ENCODE measurements at places on chromosomes 2 and 18.

- no peak for DNase-seq
These were observed at the start of gene PTPRN for GRCh38 chr2:219309278-219309677. PTPRN (minus strand) TSS chr2:219309401; CDS start chr2:219309332, 69 bp downstream.

DNA sequence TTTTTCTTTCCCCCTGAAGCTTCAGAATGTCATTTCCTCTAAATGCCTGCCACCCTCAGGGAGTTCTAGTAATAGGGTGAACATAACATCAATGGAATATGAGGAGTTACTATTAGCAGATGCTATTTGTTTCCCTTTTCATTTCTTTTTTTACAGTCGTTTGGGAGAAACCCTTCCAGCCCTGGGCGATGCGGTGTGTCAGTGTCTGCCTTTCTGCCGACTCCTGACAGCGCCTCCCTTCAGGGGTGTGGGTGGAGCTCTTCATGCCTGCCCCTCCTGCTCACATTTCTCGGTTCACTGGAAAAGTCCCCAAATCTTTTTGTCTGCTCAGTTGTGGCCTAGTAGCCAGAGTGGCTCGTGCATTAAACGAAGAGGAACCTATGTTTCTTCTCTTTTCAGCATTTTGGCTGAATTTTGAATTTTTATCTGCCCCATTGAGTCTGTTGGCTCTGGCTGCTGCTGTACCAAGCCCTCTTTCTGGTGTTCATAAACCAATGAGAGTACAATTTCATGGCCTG lies 72.3 kb downstream of the FMNL2 start:
- no peak for DNase-seq

GRCh38 chr2:26924731-26925099 lies 45.7 kb upstream of the MAPRE3 start:
- DNase-seq: no peak

DNA sequence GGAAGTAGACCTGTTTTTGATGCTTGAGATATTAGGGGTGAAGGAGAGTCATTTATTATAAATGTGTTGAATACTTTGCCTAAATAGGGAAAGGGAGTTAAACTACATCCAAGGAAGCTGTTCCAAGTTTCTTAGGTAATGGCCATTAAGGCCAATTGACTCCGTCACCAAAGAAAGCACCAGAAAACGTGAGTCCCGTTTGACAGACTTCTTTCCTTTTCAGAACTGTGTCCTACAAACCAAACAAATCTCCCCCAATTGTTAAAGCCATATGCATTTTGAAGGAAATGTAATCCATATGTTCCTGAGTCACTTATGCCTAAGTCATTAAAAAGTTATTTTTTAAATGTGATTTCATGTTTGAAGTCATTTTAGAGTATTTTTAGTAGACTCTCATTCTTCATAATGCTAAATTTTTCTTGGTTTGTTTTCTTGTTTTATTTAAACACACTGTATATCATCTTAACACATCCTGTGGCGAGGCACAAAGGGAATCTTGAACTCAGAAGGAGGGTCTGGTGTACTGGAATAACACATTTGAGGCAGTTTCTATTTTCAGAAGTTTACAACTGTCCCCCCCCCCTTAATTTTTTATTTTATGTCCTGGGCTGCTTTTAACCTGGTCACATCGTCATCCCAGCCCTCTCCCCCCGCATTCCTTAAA lies 133.7 kb downstream of the RHBDD1 start:
- DNase-seq: no peak

DNA sequence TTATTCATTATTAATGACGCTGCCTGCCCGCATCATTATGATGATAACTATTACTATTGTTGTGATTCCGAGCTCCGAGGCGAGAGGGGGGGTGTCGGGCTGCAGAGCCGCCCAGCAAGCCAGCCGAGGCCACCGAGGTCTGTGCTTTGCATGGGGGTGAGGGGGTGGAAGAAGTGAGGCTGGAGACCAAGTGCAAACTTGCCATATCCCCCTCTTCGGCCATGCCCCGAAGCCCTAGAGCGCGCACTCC lies 3.6 kb downstream of the BCL11A start:
- DNase-seq: no peak

GRCh38 chr2:45781464-45781811 lies 130.0 kb downstream of the PRKCE start:
- no peak for DNase-seq

DNA sequence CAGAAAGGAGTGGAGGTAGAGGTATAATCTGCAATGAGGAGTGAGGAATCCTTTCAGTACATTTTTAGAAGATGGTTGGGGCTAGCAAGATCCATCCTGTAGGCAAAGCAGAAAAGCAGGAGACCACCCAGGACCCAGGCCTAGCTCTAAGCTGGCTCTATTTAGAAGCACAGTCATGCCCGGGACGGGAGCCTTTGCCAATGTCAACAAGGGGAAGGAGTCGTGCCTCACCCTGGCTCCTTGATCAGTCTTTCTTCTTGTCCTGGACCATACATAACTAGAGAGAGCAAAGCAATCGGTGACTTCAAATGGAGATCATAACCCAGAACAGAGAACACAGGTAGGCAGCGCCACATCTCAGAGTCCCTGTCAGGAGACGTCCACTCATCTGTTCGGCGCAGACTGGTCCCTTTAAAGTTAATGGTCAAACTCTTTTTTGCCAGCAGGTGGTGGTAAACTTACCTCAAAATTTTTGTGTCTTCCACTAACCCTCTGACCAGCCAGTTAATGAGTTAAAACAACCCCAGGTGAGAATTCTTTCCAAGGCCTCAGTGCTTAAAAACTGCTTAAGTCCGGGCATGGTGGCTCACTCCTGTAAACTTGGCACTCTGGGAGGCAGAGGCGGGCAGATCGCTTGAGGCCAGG lies 8.0 kb downstream of the MC5R start:
- DNase-seq: no peak

DNA sequence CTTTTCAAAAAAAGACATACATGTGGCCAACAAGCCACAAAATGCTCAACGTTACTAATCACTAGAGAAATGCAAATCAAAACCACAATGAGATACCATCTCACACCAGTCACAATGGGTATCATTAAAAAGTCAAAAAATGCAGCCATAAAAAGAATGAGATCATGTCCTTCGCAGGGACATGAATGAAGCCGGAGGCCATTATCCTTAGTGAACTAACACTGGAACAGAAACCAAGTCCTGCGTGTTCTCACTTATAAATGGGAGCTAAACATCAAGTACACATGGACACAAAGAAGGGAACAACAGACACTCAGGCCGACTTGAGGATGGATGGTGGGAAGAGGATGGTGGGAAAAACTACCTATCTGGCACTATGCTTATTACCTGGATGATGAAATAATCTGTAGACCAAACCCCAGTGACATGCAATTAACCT lies 17.8 kb upstream of the ATL2 start:
- DNase-seq: no peak

DNA sequence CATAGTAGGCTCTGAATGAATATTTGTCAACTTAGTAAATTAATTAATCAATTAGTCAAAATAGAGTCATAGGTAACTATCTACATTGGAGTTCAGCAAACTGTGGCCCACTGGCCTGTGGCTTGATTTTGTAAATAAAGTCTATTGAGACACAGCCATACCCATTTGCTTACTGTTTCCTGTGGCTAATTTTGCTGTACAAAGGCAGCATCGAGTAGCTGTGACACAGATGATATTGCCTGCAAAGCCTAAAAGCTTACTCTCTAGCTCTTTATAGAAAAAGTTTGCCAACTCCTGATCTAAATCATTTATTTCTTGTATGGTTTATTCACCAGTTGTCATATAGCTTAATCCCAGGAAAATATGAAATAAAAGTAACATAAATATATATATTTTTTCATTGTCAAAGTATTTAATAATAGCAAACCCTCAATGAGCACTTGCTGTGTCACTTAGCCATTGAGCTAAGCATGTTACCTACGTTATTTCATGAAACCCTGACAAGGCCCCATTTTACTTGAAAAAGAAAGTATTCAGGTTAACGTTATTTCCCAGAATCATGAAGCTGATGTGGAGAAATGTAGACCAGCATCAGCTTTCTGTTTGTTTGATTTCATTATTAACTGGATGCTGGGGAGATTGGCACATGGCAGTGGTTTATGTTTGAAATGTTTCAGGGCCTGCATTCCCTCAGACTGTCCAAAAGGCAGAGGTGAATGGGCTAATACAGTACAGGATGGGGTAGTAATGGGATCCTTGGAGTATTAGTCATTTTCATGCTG lies 69.6 kb downstream of the ICOS start:
- no peak for DNase-seq

- DNase-seq: peak; percentile 47
These were observed 43.6 kb downstream of the SETBP1 start for GRCh38 chr18:44724105-44724778.

DNA sequence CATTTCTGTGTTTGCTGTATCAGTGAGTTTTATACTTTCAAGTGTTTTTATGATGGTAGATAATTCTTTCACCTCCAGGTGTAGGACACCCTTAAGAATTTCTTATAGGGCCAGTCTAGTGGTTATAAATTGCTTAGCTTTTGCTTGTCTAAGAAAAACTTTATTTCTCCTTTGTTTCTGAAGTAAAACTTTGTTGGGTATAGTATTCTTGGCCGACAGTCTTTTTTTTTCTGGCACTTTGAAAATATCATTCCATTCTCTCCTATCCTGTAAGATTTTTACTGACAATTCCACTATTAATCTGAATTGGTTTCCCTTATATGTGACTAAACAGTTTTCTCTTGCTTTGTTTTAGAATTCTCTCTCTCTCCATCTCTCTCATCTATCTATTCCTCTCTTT lies 118.7 kb upstream of the LRRTM4 start:
- DNase-seq: no peak

DNA sequence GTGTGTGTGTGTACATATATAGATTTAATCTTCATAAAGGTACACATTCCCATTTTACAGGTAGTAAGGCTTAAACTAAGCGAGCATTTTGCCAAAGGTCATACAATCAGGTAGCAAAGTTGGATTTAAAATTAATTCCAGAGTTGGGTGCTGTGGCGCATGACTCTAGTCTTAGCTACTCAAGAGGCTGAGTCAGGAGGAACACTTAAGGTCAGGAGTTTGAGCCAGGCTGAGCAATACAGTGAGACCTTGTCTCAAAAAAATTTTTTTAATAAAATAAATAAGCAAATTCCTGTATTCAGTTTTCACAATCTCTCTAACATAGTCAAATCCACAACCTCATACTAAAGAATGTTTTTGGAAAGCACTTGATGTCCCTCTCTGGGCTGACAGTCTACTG lies 111.5 kb upstream of the LDLRAD4 start:
- no peak for DNase-seq

DNA sequence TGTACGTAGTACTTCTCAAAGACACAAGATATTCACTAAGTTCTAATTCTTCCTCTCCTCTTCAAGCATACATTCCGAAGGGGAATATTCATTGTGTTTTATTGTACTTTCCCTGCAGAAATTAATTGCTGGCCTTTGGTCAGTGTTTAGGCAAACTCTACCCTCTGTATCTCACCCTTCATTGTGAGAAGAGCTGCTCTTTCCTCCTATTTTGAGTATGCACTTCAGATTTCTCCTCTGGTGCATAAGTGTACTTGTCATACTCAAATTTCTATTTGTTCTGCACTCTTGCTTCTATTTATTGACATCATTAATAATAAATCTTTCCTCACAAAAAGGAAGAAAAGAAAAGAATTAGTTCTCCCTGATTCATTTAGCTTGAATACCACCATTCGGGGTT lies 485.4 kb upstream of the SLC8A1 start:
- no peak for DNase-seq

DNA sequence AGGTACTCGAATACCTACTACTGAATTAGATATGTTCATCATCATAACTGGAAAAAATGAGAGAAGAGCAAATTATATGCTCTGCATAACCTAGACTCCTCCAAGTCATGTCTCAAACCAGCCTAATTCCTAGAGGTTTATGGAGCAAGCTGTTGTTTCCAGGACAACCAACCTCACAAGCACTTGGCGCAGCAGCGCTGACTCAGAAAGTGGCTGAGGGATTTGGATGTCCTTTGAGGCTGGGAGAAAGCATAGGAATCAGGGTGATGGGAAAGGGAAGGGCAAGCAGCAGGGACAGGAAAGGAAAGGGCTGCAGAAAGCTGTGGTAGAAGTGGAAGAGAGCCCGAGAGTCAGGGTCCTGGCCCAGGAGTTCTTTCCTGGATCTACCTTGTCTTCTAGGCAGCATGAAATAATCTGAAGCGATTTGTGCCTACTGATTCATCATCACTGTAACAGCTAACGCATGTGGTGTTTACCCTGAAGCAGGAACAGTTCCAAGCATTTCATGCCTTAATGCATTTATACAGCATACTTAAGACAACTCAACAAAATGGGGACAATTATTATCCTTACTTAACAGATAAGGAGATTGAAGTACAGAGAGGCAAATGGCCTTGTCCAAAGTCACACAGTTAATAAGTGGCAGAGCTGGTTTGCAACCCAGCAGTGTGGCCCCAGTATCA lies 3.7 kb downstream of the PLEK start:
- peak; percentile 44 for DNase-seq

GRCh38 chr2:150710916-150711315 lies 223.4 kb upstream of the RND3 start:
- DNase-seq: no peak

DNA sequence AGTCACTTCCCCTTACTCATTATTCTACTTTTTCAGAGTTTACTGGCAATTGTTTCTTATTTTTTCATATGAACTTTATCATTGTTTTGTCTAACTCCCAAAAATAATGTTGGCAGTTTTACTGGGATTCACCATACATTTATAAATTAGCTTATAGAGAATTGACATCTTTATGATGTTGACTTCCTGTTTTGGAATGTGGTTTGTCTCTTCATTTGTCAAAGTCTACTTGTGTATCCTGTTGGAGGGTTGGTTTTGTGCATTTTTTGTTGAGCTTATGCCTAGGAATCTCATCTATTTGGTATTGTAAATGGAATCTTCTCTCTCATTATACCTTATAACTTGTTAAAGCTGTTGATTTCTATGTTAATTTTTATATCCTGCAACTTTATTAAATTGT lies 16.4 kb downstream of the EPC2 start:
- peak; percentile 34 for DNase-seq

- DNase-seq: peak; percentile 81
These were observed 563 bp upstream of the POLE4 start for GRCh38 chr2:74957886-74958273.

DNA sequence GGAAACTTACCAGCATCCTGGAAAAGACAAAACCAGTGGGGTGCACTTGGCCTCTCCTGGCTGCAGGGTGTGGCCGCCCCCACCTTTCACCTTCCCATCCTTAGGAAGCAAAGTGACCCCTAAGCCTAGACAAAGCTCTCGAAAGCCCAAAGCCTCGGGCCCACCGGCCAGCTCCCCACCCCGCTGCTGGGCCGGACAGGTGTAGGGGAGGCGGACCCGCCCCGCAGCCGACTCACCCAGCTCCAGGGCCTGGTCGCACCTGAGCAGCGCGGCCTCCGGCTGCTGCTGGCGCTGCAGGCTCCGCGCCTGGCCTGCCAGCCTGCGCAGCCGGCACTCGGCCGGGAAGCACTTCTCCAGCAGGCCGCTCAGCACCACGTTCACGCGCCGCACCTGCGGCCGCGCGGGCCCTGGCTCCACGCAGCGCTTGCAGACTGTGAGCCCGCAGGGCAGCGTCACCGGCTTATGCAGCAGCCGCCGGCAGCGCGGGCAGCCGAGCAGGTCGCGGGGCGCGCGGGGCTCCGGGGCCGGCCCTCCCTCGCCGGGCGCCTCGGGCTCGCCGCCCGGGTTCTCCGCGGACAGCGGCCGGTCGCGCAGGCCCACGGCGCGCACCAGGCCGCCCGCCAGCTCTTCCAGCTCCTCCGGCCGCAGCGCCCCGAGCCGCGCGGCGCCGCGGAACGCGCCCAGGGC lies 979 bp downstream of the LONRF2 start:
- DNase-seq: no peak

Measured in MV-4-11 (cell line).